ENCODE measurements at places on chromosomes 3 and 15. TPM values are rescaled to one million over a fixed set of nuclear protein-coding genes. Genes with fewer than 3 reads are reported as not detected.

DNA sequence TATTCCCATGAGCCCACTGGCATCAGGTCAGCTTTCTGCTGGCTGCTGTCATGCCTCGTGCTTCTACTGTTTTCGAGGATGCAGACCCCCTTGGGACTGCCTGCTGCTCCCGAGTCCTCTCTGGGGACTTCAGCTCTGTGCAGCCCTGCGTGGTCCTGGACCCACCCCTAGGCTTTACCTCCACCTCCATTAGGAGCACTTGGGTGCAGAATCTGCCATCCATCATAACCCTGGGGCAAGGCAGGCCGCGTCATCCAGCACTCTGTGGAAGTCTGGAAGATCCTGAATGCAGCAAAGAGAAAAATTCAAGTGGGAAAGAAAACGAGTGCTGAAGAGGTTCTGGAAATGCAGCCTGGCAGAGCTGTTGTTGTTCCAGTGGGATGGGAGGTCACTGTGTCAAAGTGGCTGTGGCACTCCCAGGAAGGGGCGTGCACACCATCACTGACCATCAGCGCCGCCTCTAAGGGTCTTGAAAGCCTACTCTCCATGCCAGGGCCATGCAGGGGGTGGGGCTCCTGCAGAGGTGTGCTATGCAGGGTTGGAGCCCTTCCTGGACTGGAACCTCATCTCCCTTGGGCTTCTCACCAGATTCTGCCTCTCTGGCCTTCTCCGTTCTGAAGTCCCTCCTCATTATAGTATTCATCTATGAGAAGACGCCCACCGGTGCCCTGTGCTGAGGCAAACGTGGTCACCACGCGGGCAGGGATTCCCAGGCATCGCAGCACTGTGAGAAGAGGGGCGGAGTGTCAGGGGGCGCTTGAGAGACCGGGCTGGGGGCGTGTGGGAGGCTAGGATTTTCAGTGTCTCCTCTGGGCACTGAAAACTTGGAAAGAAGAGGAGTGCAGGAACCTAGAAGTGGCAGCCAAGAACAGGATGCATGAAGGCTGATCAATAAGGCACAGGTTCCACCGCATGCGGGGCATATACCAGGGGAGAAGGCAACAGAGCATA, 12.5 kb downstream of the EPB42 start:
- no peak for DNase-seq

CYP8B1 gene
- not detected for total RNA-seq

DNA sequence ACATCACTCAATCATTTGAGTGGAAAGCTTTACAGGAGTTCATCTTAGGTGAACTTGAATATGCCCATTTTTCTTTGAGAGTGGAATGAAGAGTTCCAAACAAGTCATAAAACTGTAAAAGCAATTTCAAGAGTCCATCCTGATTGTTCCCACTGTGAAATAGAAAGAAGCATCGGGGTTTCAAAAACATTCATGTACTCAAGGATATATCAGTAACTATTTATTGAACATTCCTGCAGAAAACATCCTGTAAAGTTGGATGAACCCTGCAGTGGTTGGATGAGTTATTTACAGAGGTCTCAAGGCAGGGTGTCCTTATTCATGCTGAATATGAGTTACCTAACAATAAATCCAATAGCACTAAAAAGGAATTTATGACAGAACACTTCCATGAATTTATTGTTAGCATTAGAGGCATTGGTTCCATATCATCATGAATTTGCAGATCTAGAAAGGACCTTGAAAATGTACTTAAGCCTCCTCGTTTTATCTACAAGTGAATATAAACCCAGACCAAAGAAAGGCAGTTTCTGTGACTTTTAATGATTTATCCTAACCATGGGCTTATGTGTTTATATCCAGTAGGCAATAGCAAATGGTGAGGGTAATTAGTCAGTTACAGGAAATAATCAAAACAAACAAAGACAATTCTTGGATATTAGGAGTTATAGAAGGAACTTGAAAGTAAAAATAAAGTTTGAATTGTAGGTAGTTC, 361.9 kb upstream of the KCNMB2 start:
- DNase-seq, result peak; percentile 36

CLSTN2 gene
- total RNA-seq, result 3.0 TPM

- DNase-seq, result no peak
These were observed 63.0 kb upstream of the NR2F2 start for GRCh38 chr15:96267463-96267862.

DENND4A gene
- total RNA-seq, result 9.9 TPM

DNA sequence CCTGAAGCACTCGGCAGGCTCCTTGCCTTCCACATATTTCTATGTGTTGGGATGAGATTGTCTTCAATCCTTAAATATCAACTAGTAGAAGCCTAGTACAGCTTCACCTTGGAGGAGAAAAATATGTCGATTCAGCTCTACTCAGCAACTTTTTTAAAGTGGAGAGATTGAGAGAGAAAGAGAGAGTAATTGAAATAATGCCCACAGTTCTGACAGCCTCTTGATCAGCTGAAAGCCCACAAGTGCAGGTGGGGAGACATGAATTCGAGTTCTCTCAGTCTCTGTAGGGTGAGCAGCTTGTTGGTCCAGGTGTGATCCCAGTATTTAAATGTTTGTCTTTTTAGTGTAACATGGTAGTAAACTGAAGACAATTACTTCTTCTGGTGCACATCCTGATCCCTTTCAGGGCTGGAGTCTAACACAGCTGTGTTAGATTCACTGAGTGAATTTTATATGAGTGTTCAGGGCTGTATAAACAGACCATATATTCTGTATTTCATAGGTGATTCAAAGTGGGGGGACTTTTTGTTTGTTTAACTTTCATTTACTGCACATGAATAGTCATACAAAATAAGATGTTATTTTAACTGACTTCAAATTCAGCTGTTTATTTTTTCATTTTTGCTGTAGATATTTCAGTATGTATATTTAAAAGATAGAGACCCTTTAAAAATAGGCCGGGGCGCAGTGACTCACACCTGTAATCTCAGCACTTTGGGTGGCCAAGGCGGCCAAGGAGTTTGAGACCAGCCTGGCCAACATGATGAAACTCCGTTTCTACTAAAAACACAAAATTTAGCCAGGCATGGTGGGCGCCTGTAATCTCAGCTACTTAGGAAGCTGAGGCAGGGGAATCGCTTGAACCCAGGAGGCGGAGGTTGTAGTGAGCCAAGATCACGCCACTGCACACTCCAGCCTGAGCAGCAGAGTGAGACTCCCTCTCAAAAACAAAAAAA, 64.0 kb downstream of the ST6GAL1 start:
- no peak for DNase-seq

- no peak for DNase-seq
These were observed 43.1 kb downstream of the PEAK1 start for GRCh38 chr15:77376770-77377169.
